ENCODE measurements at places on chromosomes 7 and 10.

GRCh38 chr7:158312789-158313188 lies 274.8 kb downstream of the PTPRN2 start:
- no peak for DNase-seq

- no peak for DNase-seq
Measured at GRCh38 chr10:89389254-89389653, 3.2 kb upstream of the IFIT1 start.

- no peak for DNase-seq
Measured at GRCh38 chr7:68421712-68422111, 1176.6 kb upstream of the AUTS2 start.

- DNase-seq = no peak
Measured at GRCh38 chr7:6299774-6300173, 27.4 kb upstream of the CYTH3 start.

GRCh38 chr7:155878250-155878649 lies 66.0 kb upstream of the SHH start:
- no peak for DNase-seq

DNA sequence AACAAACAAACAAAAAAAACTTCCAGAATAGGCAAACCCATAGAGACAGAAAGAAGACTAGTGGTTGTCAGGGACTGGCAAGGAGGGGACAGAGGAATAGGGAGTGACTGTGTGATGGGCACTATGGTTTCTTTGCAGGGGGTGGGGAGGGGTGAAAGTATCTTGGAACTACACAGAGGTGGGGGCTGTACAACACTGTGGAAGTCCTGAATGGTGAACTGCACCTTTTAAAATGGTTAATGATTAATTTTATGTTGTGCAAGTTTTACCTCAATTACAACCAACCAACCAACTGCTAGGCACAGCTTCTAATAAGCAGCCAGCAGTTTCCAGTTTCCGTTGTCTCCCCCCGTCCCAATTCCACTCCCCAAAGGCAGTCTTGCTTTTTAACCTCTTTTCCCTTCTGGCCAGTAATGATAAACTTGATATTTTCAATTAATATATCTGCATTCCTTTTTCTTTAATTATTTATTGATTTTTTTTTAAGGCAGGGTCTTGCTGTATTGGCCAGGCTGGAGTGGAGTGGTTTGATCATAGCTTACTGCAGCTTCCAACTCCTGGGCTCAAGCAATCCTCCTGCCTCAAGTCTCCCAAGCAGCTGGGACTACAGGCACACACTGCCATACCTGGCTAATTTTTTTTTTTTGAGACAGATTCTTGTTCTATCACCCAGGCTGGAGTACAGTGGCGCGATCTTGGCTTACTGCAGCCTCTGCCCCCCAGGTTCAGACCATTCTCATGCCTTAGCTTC lies 46.8 kb downstream of the HIP1 start:
- no peak for DNase-seq

GRCh38 chr10:100122780-100123179 lies 41.1 kb upstream of the CPN1 start:
- no peak for DNase-seq

DNA sequence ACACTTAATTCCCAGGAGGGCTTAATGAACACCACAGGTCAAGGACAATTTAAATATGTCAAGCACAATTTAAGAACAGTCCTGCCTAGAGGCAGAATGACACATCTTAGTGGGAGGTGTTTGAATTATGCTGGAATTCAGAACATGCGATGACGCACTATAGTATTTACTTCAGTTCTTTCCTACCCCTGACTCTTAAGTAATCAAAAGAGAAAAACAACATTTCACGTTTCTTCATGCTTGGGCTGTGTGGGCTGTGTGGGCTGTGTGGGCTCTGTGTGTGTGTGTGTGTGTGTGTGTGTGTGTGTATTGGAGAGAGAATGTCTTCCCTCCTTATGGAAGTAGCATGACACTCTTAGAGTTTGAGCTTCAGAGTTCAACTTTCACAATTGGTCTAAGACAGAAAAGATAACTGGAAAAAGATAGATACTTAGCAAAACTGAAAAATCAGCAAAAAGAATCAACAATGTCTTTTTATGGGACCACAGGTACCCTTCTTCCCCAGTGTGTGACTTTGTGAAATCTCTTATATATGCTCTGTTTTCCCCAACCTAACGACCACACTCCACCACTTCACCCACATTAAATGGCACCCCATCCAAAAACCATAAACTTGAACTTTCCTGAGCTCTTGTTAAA lies 33.7 kb upstream of the CABCOCO1 start:
- no peak for DNase-seq

GRCh38 chr7:107069457-107069856 lies 25.0 kb downstream of the PRKAR2B start:
- no peak for DNase-seq

GRCh38 chr10:73229567-73229966 lies 17.5 kb downstream of the DNAJC9 start:
- no peak for DNase-seq

DNA sequence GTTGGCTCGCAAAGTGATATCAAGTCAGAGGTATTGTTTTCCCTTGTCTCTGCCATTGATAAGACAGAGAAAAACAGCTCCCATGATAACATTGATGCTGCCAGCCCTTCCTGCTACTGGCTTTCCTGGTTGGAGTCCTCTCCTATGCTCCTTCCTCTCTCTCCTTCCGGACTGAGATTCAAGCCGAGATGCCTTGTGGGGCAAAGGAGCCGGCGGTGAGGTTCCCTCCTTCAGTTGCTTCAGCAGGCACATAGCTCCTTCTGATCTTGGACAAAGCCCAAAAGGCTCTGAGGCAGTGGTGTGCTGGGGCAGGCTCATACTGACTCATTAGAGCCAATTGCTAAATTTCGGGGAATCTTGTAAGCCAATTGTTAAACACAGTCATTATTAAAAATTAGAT lies 8.8 kb upstream of the ZCCHC24 start:
- DNase-seq = no peak

DNA sequence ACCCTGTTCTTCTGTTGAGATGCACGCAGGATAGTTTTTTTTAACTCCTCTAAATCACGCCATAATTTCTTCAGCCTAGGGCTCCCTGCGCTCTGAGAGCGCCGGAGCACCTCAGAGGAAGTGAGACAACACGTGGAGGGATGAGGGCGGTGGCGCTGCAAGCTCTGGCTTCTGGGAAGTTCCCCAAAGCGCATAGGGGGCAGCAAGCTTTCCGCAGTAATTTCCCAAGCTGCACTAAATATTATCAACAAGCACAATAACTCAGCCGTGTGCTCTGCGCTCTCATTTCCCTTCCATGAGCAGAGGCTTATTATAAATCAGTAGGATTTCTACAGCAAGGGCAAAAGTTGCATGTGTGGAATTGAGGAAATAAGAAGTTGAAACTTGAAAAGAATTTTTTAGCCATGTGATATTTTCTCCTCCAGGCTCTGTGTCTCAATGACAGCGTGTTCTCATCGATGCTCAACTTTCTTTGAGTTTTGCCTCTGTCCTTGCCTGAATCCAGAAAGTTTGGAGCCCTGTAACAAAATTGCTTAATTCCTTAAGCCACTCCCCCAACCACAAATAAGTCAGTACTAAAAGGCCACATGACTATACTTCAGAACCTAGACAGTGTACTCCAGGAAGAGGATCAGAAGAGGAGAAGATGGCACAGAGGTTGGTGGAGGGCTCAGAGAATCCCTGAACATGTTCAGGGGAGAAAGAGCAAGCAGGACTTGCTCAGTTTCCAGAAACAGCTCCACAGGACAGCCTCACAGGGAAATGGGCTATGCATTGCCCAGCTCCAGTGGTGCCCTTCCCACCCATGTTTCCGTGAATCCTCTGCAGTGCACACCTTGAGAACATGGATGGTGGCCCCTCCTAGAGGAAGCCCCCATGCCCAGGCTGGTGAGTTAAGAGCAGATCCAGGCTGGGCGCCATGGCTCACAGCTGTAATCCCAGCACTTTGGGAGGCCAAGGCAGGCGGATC lies 221.5 kb upstream of the GHITM start:
- DNase-seq = peak; percentile 37

DNA sequence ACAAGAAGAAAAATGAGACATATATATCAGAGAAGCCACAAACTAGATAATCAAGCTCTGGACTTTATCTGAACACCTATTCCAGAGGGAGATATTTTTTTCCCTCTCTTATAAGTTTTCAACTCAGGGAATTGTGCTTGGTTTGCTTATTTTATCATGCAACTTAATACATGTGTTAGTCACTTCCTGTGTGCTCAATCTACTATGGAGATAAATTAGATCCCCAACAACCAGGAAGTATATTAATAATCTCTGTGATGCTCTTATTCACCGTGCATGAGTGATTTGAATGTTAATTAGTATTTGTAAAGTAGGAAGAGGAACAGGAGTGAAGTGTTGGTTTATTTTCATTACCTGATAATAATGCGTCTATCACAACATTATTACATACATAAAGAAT lies 38.8 kb upstream of the ZNF365 start:
- DNase-seq = no peak

DNA sequence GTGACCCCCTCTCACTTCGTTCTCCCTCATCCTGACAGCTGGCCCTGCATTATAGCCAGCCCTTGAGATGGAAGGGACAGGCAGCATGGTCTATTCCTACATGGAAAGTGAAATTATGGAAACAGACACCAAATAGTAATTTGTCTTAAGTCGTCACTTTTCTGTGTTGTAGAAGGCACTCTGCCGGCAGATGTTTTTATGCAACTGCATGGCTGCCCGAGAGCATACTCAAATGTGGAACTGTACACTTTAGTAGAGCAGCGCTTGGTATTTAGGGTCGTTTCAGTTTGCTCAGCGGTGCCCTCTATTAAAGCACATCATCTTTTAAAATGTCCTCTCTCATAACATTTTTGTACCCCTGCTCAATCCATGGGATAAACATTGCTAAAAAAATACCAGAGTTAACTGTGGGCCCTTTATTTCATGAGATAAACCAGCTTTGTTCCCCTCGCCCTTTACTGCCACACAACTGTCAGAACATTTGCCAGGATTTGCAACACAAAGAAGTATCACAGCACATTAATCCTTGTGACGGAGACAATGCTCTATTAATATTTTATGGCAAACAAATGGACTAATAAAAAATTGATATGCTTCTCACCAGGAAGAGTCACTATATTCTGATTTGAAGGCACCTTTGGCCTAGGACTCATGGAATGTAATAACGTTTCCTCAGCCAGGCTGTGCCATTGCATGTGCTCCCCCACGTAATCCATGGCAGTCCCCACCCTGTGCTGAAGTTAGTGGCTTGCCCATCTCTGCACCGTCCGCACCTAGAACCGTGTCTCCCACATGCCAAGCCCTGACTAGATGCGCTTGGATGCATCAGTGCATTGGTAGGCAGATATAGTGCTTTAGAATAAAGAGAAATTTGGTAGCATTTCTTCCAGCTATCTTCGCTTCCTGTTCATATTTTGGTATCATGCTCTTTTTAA lies 221.3 kb downstream of the PAXIP1 start:
- DNase-seq = no peak

DNA sequence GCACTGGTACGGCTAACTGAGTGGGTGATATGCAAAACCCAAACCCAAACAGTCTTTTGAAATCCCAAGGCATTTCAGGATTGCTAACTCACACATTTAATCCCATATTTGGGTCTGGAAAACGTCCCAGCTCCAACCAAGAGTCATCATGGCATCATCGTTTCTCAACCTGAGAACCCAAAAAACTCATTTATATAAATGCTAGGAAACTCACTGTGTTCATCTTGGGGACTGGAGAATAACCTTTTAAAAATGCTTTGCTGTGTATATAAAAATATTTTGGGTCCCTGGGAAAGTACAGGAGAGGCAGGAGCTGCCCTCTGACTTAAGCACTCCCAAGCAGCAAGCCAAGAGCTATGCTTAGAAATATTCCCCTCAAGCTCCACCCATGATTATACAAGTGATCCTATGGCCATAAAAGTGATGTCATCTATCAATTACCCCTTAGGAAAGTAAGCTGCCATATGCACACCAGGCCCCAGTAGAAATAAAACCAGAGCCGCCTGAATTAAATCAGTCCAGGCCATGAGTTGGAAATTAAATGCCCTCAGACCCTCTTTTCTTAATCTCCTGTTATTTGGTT lies 352.1 kb downstream of the FRMD4A start:
- no peak for DNase-seq

- DNase-seq = no peak
Measured at GRCh38 chr10:4150676-4151075, 365.7 kb upstream of the KLF6 start.

DNA sequence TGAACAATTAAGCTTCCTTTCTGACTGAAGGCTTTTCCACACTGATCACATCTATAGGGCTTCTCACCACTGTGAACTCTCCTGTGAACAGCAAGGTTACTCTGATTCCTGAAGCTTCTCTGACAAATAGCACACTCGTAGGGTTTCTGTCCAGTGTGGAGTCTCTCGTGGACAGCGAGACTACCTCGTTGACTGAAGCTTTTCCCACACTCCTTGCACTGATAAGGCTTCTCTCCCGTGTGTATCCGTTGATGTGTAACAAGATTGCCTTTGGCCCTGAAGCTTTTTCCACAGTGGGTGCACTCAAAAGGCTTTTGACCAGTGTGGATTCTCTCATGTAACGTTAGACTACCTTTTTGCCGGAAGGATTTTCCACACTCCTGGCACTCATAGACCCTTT lies 4.4 kb downstream of the ZNF32 start:
- no peak for DNase-seq

GRCh38 chr7:129069021-129069420 lies 14.1 kb upstream of the TNPO3 start:
- no peak for DNase-seq

- peak; percentile 37 for DNase-seq
Measured at GRCh38 chr7:100888988-100889750, at the start of gene UFSP1. Gene UFSP1 (minus strand): TSS chr7:100889715. CDS start chr7:100889271, 444 bp downstream.

- DNase-seq = no peak
Measured at GRCh38 chr10:71263376-71263775, 51.0 kb downstream of the UNC5B start.

GRCh38 chr7:48245751-48246472 lies 74.7 kb downstream of the ABCA13 start:
- no peak for DNase-seq

DNA sequence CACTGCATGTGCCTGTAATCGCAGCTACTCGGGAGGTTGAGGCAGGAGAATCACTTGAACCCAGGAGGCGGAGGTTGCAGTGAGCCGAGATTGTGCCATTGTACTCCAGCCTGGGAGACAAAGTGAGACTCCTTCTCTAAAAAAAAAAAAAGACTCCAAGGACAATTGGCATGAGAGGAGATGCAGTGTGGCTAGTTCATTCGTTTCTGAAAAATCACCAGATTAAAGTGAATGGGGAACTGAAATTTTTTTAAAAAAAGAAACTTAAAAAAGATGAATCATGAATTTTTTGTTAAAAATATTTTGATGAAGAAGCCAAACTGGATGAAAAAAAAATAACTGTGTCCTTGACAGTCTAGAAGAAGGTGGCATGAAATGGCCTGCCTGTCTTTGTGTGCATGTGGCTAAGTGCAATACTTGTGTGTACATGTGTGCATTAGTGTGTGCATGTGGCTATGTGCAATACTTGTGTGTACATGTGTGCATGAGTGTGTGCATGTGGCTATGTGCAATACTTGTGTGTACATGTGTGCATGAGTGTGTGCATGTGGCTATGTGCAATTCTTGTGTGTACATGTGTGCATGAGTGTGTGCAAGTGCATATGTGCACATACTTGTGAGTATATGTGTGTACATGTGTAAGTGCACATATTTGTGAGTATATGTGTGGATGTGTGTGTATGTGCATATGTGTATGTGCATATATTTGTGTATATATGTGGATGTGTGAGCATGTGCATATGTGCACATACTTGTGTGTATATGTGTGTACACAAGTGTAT lies 391.7 kb upstream of the KLF6 start:
- DNase-seq = no peak

GRCh38 chr7:157814931-157815705 lies 478.3 kb downstream of the DNAJB6 start:
- no peak for DNase-seq

Data from activated CD4-positive, alpha-beta T cell treated with anti-CD3 and anti-CD28 coated beads for 36 hours (primary cell).